ENCODE measurements at places on chromosomes 1 and 21.

- DNase-seq: peak; percentile 82
These were observed 41.1 kb upstream of the RPL11 start for GRCh38 chr1:23650344-23650990.

DNA sequence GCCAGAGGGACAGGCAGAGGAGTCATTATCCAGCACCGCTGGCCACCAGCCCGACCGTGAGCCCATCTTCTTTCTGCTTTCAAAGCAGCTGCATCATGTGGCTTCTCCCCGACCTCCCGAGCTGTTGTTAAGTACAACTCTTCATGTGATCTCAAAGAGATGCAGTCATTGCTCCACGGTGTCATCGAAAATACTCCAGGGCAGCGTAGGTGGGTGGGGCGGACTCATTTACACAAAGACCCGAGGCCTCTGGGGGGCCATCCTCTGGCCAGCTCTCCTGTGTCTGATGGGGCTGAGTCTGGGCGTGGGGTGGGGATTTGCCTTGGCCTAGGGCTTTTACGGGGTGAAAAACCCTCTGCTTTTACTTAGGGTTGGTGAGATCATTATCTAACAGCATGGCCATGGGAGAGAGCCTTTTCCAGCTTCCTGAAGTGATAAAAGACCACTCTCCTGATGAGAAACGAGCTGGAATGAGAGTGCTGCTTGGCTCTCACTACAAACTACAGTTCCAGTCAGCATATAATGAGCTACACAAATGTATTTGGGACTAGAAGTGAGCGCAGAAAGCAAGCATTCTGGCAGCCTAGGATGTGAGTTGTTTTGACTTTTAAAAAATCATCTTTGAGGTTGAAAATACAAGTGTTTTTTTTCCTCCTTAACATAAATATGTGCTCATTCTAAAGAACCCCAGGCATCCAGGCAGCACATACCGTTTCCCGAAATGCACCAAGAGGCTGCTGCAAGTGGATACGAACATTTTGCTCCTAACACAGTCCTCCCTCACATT, 165.0 kb downstream of the RHOU start:
- DNase-seq: peak; percentile 98

DNA sequence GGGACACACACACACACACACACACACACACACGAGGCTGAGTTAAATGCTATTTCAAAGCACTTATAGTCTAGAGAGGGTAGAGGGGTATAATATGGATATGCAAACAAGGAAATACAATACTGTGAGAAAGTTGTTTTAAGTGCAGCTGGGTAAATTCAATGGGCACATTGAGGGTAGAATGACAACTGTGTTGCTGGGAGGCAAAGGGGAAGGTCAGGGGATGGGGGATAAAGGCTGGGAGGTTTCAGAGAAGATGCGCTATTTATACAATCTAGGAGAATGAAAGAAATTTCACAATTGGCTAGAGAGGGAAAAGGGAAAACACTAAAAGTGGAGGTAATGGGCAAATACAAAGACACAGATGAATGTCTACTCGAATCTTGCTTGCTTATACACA, 19.4 kb downstream of the EXTL2 start:
- DNase-seq: no peak

DNA sequence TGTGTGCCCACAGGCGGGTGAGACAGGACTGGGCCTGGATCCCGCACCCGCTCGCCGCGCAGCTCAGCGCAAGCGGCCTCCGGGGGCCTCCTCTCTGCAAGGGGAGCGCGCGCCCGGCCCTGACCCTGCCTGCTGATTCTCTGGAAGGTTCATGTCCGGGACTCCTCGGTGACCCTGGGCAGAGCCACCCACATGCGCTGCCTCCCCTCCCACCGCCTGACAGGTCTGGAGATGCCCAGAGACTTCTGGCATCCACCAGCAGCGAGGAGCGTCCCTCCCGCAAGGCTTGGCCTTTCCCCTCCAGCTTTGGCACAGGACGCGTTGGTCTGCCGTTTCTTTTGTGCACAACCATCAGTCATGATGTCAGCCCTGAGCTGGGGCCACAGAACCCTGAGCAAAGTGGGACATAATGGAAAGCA, 42.0 kb upstream of the COL6A2 start:
- peak; percentile 47 for DNase-seq

DNA sequence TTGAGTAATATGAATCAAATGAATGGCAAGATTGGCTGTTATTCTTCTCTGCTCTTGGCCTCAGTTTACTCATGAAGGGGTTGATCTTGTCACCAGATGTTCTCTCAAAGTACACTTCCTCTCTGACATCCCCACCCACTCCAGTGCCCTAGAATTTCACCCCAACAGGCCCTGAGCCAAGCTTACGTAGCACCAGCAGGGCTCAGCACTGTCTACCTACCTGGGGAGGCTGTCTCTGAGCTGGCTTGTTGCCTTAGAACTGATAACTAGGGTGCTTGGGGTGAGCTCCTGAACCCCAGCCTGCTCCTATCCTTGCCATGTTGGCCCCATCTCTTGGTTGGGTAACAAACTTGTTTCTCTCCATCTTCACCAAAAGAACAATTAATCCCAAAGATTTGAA, 159.1 kb upstream of the USP24 start:
- DNase-seq: no peak

GRCh38 chr1:187621951-187622350, 793.2 kb downstream of the PLA2G4A start:
- no peak for DNase-seq

DNA sequence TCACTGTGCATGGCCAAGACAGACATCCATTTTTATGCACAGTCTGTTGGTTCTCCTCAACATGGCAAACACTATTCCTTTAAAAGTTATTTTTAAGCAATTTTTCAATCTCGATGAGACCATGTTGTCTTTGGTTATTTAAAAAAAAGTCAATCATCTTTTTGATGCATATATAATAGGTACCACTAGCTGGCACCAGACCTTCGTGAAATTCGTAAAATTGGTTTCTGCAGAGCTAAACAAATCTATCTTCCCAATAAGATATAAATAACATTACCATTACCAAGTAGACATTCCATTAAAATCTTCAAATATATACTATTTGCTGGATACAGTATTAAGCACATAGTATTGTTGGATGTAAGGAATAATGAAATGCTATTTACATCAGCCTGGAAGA, 220.0 kb upstream of the GREM2 start:
- DNase-seq: no peak

DNA sequence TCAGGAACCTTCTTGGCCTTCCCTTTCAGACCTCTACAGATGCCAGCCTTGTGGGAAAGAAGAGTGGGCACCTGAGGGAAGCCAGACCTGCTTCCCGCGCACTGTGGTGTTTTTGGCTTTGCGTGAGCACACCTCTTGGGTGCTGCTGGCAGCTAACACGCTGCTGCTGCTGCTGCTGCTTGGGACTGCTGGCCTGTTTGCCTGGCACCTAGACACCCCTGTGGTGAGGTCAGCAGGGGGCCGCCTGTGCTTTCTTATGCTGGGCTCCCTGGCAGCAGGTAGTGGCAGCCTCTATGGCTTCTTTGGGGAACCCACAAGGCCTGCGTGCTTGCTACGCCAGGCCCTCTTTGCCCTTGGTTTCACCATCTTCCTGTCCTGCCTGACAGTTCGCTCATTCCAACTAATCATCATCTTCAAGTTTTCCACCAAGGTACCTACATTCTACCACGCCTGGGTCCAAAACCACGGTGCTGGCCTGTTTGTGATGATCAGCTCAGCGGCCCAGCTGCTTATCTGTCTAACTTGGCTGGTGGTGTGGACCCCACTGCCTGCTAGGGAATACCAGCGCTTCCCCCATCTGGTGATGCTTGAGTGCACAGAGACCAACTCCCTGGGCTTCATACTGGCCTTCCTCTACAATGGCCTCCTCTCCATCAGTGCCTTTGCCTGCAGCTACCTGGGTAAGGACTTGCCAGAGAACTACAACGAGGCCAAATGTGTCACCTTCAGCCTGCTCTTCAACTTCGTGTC, 995 bp upstream of the ZBTB48 start:
- DNase-seq: no peak

GRCh38 chr1:33152685-33153432, 29.0 kb downstream of the TRIM62 start:
- peak; percentile 74 for DNase-seq

DNA sequence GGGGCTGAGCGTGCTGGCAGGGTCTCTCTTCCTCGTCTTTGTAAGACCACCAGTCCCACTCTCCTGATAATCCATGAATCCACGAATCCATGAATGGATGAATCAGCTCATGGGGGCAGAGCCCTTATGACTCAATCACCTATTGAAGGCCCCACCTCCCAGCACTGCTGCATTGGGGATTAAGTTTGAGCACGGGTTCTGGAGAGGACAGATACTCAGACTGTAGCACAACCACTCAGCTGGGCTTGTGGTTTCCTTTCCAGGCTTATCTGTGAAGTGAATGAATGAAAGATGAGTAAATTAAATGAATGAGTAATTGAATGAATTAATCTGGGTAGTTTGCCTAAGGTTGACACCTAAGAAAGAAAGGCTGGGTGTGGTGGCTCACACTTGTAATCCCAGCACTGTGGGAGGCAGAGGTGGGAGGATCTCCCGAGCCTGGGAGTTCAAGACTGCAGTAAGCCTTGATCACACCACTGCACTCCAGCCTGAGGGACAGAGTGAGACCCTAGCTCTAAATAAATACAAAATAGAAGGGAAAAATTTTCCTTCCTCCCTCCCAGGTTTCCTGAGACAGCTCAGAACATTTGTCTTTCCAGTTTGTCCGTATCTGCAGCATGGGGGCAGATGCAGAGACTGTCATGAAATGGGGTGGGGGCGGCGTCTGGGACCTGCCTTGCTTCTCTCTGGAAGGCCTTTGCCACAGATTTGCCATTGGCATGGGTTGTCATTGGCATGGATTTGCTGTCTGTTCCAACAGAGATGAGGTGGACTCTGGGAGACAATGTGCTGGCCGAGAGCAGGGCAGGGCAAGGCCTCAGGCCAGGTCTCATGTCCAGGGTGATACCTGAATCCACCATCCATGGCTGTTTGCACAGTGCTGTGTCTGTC, 187.7 kb upstream of the C1orf174 start:
- no peak for DNase-seq

- peak; percentile 79 for DNase-seq
These were observed 16.6 kb upstream of the ZSCAN20 start for GRCh38 chr1:33455539-33456501.

DNA sequence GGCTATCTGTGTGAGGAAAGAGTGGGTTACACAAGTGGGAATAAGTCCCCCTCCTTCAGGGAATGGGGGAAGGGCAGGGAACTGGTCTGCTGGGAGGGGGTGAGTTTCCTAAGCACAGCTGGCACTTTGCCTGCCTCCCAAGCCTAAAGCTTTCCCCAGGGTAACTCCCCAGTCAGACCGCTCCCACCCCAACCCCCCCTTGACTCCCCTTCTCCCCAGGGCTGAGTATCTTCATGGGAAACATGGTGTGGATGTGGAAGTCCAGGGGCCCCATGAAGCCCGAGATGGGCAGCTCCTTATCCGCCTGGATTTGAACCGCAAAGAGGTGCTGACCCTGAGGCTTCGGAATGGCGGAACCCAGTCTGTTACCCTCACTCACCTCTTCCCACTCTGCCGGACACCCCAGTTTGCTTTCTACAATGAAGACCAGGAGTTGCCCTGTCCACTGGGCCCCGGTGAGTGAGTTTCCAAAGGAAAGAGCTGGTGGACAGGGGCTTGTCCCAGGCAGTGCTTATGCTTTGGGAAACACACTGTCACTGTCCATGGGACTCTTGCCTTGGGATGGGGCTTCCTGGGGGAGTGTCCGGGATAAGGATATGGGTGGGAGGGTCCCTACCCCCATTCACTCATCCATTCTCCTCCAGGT, 14.9 kb downstream of the MOV10 start:
- DNase-seq: no peak

Data from muscle of leg (tissue), 16 donors.